ENCODE measurements at places on chromosomes 5 and 9.

DNA sequence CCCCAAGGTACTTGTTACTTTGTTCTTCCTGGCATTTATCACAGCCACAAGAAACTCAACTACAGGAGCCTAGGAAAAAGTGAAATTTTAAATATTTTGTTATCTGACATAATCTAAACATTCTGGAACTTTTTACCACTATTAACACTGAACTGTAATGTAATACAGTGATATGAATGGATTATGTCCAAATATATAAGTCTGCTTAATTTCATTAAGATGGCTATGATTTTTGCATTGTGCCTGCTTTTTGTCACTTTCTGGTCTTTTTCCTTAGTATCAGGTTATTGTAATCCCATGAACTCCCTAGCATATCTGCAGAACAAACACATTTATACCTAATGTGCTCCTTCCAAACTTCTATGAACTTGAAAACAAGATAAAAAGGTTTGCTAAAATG is 35.8 kb downstream of the PJA2 start:
- DNase-seq: no peak

- DNase-seq: peak; percentile 90
Measured at GRCh38 chr5:134758504-134759341, at the start of gene DDX46. Gene DDX46, plus strand, starts transcription at chr5:134758779. Its CDS starts 160 bp downstream, at chr5:134758939.

- peak; percentile 4 for DNase-seq
Measured at GRCh38 chr9:706606-707459, 134.7 kb upstream of the DMRT1 start.

- no peak for DNase-seq
Measured at GRCh38 chr5:39835371-39835770, 410.6 kb upstream of the DAB2 start.

DNA sequence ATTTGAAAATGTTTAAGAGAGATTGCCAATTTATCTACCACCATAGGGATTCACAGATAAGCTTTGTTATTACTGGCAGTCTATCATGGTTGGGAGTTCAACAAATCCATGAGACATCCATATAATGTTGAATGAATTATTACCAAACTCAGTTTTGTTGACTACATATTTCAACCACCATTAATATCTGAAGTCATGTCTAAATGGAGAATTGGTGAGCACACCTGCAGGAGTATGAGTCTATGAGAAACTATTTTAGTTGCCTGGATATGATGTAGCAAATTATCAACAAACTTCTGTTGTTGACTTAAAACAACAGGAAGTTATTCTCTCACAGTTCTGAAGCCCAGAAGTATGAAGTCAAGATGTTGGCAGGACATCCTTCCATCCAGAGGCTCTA is 126.8 kb upstream of the FBXL7 start:
- no peak for DNase-seq

- no peak for DNase-seq
Measured at GRCh38 chr9:110207071-110207641, 803 bp downstream of the C9orf152 start.

DNA sequence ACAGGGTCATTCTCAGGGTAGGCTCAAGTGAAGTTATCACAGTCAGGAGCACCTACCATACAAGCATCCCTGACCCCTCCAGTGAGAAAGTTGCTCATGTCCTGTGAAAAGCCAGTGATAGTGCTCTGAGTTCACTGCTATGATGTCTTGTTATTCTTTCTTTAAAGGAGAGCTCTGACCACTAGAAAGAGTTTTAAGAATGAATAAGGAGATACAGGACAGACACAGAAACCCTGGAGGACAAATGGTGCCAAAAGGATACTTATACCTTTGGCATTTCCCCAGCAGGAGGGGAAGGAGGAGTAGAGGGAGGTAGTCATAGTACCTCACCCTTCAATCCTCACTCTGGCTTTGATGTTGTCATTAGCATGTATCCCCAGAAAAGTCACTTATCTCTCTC is 84.0 kb upstream of the AGXT2 start:
- DNase-seq: no peak

Measured in CD4-positive, alpha-beta T cell treated with Interleukin-6 at 100 ng/mL for 8 hours (primary cell).